ENCODE measurements at places on chromosomes 1 and 21.
A peak's percentile ranks its signal among the peaks of the same experiment; 100 is the strongest.

GRCh38 chr1:224751624-224752311, 135.7 kb downstream of the CNIH3 start:
- no peak for DNase-seq

GRCh38 chr1:184823080-184823479, 68.4 kb upstream of the EDEM3 start:
- DNase-seq, result no peak

DNA sequence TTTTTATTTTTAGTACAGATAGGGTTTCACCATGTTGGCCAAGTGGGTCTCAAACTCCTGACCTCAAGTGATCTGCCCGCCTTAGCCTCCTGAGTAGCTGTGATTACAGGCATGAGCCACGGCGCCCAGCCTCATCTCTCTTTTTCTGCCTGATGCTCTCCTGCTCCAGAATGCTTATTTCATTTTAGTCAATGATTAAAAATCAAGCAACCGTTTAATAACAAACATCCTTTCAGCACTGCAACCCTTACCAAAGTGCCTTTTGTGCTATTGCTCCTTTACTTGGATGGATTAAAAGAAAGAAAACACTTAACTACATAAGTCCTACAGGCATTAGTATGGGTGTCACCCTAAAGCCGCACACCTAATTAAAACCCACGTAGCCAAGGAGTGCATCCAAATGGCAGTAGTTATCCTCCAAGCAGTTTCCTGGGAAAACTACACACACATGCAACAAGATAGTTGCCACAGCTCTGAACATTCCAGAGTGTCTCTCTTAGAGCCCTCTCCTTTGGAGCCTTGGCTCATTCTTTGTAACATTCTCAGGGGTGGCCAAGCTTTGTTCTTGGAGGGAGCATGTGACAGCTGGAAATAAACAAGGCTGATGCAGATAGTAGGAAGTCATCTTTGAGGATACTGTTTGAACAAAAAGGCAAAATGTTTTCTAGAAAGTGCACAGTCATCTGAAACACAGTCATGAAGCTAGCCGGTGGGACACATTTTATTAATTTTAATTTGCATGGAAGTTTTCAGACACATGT, 51.2 kb downstream of the KCNJ15 start:
- DNase-seq, result no peak

DNA sequence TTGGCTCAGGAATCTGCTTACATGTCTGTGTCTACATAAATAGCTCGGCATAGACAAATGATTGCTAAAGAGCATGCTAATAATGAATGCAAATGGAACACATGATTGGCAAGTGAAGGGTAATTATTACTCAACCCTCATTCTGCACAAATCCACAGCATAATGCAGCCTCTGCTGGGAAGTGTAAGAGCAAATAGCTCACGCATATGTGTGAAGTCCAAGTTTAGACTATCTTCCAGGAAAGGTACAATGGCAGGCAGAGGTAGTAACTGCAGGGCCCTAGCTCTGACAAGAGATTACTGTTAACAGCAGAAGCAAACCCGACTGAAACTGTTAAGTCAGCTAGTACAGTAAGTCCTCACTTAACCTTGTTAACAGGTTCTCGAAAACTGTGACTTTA, 7.0 kb upstream of the IL6R start:
- no peak for DNase-seq

DNA sequence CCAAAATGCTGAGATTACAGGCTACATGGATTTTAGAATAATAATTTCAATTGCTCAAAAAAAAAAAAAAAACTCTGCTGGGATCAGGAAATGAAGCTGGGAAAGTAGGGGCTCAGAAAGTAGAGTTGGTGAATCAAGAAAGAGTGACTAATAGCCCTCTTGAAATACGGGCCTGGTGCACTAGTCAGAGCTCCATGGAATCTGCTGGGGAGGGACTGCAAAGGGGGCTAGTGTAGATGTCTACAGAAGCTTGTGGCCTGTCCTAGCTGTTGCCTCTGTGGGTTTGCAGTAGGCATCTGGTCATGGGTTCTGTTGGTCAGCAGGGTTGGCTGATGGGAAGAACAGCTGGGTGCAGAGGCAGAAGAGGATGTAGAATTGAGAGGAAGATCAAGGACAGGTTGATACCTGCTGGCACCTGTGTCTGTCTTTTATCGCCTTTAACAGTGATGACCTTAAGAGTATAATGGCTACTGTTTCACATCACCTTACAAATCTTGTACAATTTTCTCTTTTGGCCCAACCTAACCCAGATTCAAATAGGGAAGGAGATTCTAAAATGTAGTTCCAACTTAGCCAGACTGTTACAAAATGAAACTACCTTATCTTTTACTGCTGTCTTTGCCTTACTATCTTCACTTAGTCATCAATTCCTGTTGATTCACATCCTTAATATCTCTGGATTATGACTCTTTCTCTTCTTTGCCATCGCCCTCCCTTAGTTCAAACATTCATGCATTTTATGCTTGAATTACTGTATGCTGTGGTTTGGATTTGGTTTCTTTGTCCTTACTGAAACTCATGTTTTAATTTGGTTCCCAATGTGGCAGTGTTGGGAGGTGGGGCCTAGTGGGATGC, 126.2 kb downstream of the GIPC2 start:
- no peak for DNase-seq

GRCh38 chr1:15835205-15835740, 12.2 kb upstream of the SPEN start:
- DNase-seq, result peak; percentile 31

DNA sequence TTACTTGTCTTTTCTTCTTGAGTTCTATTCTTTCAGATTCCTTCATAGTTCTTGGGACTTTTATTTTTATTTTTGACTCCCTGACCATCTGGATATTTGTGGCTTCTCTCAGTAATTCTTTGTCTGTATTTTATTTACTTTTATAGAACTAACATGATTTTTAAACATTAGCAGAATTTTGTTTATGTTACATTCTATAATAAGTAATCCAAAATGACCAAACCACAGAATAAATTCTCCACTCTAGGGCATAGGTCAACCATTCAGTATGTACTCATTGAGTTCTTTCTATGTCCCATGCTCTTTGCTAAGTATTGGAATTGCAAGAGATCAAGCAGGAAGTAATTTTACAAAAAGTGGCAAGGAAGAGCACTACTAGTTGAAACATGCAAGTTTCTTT, 969.0 kb downstream of the TTLL7 start:
- no peak for DNase-seq

- no peak for DNase-seq
Observed at GRCh38 chr1:240031414-240031813, 60.3 kb upstream of the FMN2 start.

DNA sequence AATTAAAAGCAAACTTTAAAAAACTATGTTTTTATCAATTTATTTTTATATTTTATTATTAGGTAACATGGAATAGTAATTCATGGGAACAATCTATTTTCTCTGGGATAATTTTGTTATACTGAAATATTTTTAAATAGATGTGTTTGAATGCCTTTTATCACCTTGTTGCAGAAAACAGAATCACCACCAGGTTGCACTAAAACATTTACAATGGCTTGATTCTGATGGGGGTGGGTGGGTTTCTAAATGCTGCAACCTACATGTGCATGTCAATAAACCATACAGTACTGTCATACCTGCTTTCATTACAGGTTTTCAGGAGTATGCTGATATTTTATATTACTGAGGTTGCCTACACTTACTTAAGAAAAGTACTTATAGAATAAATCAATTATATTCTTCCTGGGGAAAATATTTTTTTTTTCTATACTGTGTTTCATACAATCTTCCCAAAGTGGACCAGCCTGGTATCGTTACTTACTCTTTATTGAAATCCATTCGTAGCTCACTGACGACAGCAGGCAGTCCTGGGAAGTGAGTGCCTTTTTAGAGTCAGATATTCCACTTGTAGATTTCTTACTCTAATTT, 132.8 kb downstream of the PTPRC start:
- DNase-seq, result peak; percentile 33

- DNase-seq, result no peak
Observed at GRCh38 chr1:88311265-88311664, 372.8 kb upstream of the PKN2 start.

GRCh38 chr1:94417978-94418663, at the start of gene ABCD3:
TSS of gene ABCD3 (plus strand) at chr1:94418389. CDS start at chr1:94418479, 90 bp downstream.
- DNase-seq, result peak; percentile 94

- DNase-seq, result no peak
Observed at GRCh38 chr21:42892582-42892930, 553 bp upstream of the NDUFV3 start.

Measured in germinal center (tissue), 1 donor.